Fibroblast of skin of abdomen (primary cell): ENCODE measurements at places on chromosomes 5 and 9.

DNA sequence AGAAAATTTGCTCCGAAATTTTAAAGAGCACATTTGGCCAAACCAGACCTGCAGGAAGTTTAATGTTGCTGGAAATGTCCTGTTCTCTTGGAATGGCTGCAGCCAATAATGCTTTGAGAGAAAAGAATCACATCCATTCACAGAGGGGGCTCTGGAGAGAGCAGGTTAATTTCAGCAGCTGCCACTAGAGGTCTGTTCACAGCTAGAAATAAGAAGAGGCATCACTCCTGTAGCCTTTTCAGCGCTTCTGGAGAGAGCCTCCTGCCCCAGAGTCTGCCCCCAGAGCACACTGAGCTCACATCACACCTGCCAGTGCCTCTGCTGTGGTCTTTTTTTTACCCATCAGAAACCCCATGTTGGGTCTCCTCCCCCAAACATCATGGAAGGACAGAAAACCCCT lies 124.8 kb upstream of the RAD23B start:
- peak; percentile 41 for DNase-seq

- no peak for DNase-seq
These were observed 392.8 kb upstream of the DAP start for GRCh38 chr5:11153670-11154382.

- DNase-seq: no peak
These were observed 198.8 kb downstream of the SMARCA2 start for GRCh38 chr9:2213830-2214468.

DNA sequence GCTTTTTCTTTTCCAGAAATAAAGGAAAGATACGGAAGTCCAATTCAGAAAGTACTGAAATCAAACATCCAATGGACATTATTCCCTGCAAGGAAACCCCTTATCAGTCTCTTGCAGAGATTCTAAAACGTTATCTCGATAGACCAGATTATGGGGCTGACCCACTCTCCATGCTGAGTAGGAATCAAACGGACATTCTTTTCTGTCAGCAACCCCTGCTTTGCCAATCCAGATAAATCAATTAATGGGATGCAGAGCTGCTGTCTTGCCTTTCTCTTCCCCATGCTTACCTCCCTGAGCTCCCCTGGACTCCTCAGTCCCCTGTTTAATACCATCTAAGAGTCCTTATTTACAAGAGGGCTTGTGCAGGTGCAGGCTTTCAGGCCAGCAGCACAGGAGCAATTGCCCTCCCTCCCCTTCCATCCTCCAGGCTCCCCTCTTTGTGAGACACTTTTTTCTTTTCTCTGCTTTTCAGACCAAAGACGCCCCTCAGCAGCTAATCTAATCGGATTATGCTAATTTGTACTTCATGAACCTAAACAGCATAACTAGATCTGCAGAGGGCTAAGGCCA lies 14.2 kb downstream of the TAL2 start:
- no peak for DNase-seq

DNA sequence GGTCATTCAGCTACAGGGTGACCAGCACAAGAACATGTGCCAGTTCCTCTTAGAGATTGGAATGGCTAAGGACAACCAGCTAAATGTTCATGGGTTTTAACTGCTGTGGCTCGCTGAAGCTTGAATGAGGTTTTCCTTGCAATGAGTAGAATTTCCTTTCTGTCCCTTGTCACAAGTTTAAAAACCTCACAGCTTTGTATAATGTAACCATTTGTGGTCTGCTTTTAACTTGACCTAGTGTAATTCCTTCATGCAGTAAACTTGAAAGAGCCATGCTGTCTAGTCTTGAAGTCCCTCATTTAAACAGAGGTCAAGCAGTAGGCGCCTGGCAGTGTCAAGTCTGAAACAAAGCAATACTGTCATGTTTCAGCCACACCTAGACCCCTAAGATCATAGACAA lies 181.3 kb upstream of the DMRT1 start:
- DNase-seq: no peak

GRCh38 chr5:42228279-42228678 lies 195.0 kb upstream of the GHR start:
- DNase-seq: no peak
